Melanocyte of skin (primary cell): ENCODE measurements at places on chromosomes 2 and 18. TPM values are rescaled to one million over a fixed set of nuclear protein-coding genes. Genes with fewer than 3 reads are reported as not detected.

Gene GAD1
- 1.1 TPM in 1 of 2 replicates, not detected in the other for total RNA-seq

Gene AQP4
- under 0.01 TPM in 1 of 2 replicates, not detected in the other for total RNA-seq

Gene SLC4A3
- total RNA-seq, result 1.9 and 3.3 TPM in 2 replicates

Gene RBKS
- total RNA-seq, result 1.4 and 2.0 TPM in 2 replicates

Gene LGALSL
- 3.0 and 5.1 TPM in 2 replicates for total RNA-seq

Gene IL1B
- total RNA-seq, result not detected in 2 replicates

Gene UCN
- 0.73 and 2.1 TPM in 2 replicates for total RNA-seq

Gene KDM3A
- total RNA-seq, result 18.6 and 21.1 TPM in 2 replicates

Gene CNDP1
- not detected in 2 replicates for total RNA-seq

Gene GLI2
- under 0.01 TPM in 1 of 2 replicates, not detected in the other for total RNA-seq

Gene CXCR2
- not detected in 2 replicates for total RNA-seq

Gene CD302
- 5.2 and 8.7 TPM in 2 replicates for total RNA-seq

Gene POMC
- 5.1 and 15.8 TPM in 2 replicates for total RNA-seq

Gene MERTK
- total RNA-seq, result 0.69 and 3.6 TPM in 2 replicates

Gene ERMN
- under 0.01 and 0.34 TPM in 2 replicates for total RNA-seq

Gene LRRC30
- total RNA-seq, result not detected in 2 replicates

Gene DSG2
- total RNA-seq, result 11.0 and 21.9 TPM in 2 replicates

Gene EVA1A
- total RNA-seq, result 64.7 and 110 TPM in 2 replicates

Gene ANAPC1
- 74.6 and 86.4 TPM in 2 replicates for total RNA-seq
